Activated T-cell treated with anti-CD3 and anti-CD28 coated beads for 24 hours (primary cell): ENCODE measurements at places on chromosomes 16 and 17.
A peak's percentile ranks its signal among the peaks of the same experiment; 100 is the strongest.

DNA sequence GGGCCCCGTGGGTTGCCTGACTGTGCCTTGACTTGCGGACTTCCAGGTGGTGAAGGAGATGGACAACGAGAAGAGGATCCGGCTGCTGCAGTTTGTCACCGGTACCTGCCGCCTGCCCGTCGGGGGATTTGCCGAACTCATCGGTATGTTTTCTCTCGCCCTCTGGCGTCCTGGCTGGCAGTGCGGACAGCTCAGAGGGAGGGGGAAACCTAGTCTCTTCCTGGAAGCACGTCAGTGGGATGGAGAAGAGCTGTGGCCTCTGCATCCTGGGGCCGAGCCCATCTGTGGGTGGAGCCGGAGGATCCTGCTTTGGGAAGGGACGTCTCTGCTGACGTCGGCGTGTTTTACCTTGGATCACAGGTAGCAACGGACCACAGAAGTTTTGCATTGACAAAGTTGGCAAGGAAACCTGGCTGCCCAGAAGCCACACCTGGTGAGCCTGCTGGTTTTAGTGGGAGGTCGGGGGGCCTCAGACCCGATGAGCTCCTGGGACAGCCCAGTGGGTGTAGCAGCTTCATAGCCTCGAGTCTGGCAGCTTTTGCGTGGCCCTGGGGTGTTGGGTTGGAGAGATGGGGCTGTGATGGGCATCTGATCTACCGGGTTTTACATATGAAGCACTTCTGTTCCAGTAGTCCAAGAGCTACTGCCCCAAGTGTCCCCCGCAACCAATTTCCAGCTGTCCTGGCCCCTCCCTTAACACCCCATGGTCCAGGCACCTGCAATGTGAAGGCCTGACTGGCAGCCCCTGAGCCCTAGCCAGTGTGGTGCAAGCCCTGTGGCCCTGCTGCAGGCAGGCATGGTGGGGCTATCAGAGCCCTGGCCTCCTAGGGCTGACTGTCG lies 11.9 kb upstream of the CLEC18A start:
- DNase-seq = no peak

DNA sequence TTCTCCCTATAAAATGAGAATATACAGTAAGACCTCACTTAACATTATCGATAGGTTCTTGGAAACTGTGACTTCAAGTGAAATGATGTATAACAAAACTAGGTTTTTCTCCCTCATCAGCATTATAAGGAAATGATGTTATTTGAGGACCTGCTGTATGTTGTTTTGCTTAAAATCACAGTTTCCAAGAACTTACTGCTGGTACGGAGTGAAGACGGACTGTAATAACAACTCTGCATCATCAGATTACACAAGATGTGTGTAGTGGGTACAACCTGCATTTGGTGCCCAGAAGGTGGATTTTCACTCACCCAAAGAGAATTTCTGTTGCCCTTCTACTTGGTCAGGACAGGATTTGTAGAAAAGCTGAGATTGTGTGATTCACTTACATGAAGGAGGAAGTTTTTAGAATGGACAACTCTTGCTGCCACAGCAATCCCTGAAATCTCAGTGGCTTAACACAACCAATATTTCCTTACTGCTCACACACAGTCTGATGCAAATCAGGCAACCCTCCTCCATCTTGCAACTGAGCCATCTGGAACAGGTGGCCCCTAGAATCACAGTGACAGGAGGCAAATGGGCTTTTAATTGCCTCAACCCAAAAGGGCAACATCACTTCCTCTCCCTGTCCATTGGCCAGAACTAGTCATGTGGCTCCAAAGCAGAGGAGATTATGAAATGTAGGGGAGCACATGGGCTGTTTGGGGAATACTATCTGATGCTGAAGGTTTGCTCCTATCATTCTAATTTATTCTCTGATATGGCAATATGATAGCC lies 67.6 kb upstream of the CACNG5 start:
- DNase-seq = no peak

DNA sequence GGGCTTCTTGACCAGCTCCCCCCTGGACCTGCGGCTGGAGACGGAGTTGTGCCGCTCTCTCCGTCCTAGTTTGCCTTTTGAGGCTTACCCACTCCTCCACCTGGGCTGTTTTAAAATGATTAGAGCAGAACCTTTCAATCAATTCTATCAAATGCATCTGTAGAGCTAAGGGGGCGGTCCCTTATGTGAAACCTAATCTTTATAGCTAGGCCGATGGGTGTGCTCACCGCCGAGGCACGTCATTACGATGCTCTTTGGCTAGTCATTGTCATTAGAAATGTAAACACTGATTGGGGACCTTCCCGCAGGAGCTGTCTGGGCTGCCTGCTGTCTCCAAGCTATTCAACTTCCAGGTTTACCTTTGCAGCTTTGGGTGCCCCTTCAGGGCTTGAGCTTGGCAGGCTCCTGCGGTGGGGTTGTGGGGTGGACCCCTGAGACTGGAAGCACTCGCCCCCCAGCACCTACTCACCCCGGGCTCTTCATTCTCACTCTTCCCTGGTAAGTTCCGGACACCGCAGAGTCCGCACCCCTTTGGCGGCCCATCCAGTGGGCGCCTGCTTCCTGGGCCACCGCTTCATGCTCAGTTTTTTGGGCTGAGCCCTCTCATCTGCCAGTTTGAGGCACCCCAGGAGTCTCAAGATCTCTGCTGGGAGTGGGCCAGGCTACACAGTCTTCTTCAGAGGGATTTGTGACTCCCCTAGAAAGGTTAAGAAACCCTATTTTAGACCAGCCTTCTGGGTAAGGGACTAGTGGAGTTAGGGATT lies 20.9 kb upstream of the IL17C start:
- DNase-seq = no peak

DNA sequence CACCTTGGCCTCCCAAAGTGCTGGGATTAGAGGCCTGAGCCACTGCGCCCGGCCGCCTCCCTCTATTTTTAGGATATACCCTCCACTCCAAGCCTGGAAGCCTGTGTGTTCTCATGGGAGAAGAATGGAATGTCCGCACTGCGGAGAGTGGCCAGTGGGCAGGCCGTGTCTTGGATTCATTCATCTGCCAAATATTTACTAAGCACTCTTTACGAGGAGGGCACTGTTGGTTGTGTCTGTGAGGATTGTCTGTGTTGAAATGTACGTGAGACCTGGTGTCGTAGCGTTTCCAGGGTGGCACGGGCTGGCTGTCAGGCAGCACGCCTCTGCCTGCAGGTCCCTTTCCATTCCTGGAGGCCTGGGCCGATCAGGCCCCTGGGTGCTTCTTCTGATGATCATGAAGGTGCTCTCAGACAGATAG lies 19.2 kb downstream of the PGS1 start:
- DNase-seq = no peak

- DNase-seq = no peak
These were observed 31.3 kb downstream of the ZNF423 start for GRCh38 chr16:49824593-49824992.

DNA sequence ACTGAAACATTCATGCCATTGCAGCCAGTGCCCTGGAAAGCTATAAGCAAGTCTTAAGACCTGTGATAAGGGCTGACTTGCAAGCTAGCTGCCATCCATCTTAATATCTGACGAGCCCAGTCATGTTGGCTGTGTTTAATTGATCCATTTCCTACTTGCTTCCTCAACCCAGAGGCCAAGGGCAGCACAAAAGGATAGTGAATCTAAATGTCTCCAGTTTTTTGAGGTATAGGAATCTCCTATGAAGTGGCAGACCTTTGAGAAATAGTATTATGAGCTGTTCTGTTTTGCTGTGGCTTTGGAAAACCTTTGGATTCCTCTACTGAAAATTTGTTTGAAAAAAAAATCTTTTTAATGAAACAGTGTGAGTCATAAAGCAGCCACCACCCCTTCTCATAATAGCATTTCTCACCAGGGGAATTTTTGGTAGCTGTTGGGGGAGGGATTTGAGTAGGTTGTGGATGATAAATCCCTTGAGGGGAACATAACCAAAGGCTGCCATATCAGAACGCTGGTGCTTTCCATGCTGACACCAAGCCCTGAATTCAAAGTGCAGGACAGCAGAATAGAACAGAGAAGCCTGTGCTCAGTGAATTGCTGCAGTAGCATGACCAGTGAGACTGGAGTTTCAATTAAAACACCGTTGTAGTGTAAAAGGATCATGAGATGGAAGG lies 12.9 kb downstream of the ZNRF1 start:
- DNase-seq = peak; percentile 54

DNA sequence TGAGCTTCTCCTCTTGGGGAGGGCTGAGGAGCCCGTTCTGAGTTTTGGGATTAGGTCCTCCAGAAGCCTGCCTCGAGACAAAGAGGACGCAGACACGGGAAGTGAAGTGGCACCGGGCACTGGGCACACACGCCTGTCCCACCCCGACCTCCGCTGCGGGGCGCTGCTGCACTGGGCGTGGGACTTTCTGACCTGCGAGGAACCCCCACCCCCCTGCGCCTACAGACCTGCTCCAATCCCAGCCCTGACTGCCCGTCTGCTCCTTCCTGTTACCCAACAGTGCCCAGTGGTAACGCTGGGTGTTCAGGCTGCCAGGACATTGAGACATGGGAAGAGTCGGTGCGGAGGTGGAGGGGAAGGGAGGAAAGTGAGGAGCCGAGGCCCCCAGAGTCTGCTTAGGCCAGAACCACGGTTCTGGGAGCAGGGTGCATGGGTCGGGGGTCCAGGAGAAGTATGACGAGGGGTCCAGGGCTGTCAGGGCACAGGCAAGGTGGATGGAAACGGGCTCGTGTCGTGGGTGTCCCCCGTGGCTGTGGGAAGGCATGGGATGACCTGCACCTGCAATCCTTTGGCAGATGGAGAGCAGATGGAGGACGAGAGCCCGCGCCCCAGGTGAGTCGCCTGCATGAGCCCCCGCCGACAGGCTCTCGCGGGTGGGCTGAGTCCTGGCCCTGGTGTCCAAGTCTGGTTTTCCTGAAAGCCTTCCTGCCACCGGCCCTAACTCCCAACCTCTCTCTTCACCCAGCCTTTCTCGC lies 112.0 kb upstream of the CREBBP start:
- no peak for DNase-seq

GRCh38 chr17:18108401-18109312 lies at the start of gene MYO15A:
TSS of gene MYO15A (plus strand) at chr17:18108756. CDS start at chr17:18118801, 10,045 bp downstream.
- DNase-seq = no peak
